ENCODE measurements at places on chromosomes 12 and 14.

- no peak for DNase-seq
These were observed 206.5 kb downstream of the SLC41A2 start for GRCh38 chr12:104751594-104751993.

- DNase-seq, result peak; percentile 58
These were observed 137.5 kb upstream of the CPM start for GRCh38 chr12:69070319-69071090.

DNA sequence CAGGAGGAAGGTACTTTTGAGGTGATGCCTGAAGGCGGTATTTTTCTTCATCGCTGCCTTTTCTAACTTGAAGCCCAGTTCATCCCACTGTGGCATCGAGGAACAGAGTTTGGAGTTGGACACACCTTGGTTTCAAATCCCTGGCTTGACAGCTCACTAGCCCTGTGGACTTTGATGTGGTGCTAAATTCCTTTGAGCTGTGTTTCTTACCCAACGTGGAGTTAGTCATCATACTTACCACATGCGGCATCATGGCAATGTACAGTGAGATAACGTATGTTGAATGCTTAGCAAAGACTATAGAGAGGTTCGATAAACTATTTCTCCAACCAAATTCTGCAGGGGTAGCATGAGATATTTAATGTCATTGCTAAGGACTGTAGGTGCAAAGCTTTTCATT lies 3.4 kb downstream of the PLEKHG3 start:
- peak; percentile 33 for DNase-seq

GRCh38 chr14:91005716-91006115 lies 54.7 kb downstream of the RPS6KA5 start:
- no peak for DNase-seq

- no peak for DNase-seq
These were observed 554 bp upstream of the DEGS2 start for GRCh38 chr14:100159865-100160533.

GRCh38 chr12:96047229-96048211 lies 12.1 kb upstream of the LTA4H start:
- peak; percentile 10 for DNase-seq

GRCh38 chr14:88013750-88014349 lies 8.9 kb downstream of the GPR65 start:
- peak; percentile 52 for DNase-seq

GRCh38 chr14:85471744-85472143 lies 58.2 kb upstream of the FLRT2 start:
- no peak for DNase-seq

DNA sequence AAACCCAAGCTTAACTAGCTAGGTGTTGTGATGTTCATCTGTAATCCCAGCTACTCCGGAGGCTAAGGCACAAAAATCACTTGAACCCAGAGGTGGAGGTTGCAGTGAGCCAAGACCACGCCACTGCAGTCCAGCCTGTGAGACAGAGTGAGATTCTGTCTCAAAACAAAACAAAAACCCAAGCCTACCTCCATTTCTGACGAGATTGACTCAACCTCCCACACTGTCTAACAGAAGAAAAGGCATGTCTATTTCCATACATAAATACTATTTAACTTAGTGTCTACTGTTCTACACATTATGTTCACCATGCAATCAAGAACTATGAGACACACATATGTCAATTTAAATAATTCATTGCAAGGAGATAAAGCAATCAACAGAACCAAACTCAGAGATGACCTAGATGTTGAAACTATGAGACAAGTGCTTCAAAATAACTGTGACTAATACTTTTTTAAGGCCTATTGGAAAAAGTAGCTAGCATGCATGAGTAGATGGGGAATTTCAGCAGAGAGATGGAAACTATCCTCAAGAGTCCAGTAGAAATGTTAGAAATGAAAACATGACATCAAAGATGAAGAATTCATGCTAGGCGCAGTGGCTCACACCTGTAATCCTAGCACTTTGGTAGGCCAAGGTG lies 75.9 kb upstream of the DHRS4 start:
- DNase-seq, result no peak

DNA sequence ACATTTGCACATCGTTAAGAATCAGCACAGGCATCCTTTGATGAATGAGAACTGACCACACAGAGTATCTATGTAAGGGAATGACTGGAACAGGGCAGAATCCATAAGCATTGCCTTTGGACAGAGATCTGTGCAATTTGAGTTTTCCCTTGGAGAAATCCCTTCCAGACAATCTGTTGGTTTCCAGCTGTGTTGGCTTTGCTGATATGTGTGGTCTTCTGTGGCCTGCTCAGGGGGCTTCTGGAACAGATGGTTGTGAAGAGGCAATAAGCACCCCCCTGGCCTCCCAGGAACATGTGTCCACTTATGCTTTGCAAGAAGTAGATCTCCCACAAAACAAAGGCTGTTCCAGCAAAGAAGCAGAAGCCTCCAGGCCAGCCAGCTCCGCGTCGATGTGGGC lies 111.4 kb upstream of the TMEM132C start:
- no peak for DNase-seq

DNA sequence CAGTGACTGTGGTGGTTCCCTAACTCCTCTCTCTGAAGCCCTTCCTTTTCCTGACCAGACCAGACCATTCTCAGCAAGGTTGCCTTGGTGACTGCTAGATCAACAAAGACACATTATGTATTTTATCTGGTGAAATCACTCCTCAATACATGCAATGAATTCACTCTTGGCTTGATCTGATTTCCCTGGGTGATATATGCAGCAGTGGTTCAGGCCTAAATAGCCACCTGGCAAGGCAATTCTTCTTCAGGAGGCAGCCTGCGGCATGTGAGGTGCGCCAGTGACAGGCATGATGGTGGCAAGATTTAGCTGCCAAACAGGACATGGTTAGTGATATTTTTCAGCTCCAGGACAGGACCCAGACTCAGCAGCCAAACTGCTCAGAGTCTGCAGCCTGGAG lies 350.3 kb upstream of the CCDC196 start:
- DNase-seq, result no peak

- DNase-seq, result no peak
These were observed 1.9 kb downstream of the RAD51AP1 start for GRCh38 chr12:4540638-4541037.

GRCh38 chr12:76674669-76675315 lies 89.1 kb upstream of the ZDHHC17 start:
- DNase-seq, result no peak

GRCh38 chr14:36684946-36685345 lies 23.3 kb downstream of the PAX9 start:
- no peak for DNase-seq

DNA sequence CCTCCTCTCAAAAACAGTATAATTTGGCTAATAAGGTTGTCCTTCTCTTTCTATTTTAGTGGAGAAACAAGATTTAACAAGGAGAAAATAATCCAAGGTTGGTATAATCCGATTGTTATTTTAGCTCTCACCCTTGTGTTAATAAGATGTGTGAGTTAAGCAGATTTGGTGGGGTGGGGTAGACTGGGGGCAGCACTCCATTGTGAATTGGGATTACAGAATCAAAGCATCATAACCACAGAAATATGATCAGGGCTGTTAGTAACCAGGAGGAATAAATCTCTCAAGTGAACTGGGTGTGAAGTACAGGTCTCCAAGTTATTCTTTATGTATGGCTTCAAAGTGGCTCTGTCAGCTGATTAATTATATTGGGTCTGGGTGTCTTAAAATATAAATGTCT lies 10.2 kb downstream of the TIGAR start:
- no peak for DNase-seq

GRCh38 chr14:76867516-76868453 lies 41.6 kb downstream of the LRRC74A start:
- DNase-seq, result peak; percentile 71

GRCh38 chr12:66851134-66851533 lies 172.3 kb upstream of the GRIP1 start:
- no peak for DNase-seq

DNA sequence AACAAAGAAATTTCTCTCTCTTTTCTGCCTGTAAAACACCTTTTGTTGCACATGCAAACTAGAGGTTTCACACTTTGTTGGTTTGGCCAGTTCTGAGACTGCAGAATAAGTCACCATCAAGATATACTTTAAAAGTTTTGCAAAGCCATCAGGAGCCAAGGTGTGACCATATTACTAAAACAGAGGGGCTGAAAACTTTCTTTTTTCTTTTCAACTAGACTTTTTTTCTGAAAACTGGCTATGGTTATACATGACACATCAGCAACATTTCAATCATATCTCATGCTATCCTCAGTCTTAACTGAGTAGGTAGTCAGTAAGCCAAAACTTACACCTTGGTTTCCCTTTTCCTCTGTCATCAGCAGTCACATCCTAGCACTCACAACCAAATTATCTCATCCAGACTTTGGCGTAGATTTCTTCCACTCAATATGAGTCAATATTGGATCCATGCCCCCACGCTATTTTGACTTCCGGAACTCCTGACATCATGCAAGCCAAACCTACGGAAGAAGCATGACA lies 4.1 kb upstream of the IFNG start:
- no peak for DNase-seq

- DNase-seq, result no peak
These were observed 32.0 kb upstream of the SEL1L start for GRCh38 chr14:81565441-81566290.

DNA sequence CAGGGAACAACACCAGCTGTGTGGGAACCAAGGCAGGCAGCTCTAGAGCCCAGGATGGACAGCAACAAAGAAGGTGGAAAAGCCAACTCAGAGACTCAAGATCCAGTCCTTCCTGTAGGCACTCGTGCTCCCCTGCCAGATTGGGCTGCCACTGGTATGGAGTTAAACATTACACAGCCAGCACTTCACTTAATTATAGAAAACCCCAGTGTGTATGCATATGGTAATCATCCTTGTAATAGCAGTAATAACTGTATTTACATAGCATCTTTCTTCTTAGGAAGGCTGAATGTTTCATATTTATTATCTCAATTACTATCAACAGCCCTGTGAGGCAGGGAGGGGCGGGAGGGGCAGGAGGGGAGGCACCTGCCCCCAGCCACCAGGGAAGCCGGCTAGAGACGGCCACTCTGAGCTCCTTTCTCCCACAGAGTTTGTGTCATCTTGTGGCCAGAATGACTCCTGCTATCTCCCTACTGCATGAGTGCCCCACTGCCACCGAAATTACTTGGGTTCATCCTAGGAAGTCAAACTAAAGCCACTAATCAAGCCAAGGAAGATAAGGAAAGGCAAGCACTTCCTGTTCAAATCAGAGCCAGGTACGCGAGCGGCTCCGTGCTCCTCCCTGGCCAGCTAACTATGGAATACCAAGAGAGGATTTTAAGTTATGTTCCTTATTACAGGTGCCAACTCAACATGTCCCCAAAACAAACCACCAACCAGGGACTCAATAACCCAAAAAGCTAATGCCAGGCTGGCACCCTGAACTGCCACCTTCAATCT lies 15.7 kb upstream of the RAB35 start:
- no peak for DNase-seq

All from CD4-positive, alpha-beta T cell treated with Interleukin-6 for 4 hours (primary cell).